Activated CD4-positive, alpha-beta T cell treated with anti-CD3 and anti-CD28 coated beads, Interleukin-2, amount 50 U/mL, for 1 hour (primary cell): ENCODE measurements at places on chromosomes 11 and 22.

DNA sequence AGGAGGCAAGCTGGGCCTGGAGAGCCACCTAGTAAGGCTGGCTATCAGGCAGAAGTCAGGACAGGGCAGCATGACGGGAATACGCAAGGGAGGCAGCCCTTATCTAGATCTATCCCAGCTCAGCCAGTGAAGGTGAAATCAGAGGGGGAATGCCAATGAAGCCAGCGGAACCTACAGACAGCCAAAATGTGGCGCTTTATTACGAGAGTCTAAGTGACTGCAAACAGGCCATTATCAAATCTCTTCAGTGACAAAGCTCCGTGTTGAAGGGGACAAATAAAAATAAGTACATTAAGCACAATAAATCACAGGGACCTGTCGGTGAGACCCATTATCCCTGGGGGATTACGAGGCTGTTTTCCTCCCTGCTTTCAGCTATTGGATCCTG, 22.8 kb downstream of the LARGE1 start:
- no peak for DNase-seq

GRCh38 chr22:25745341-25746011, 3.5 kb downstream of the MYO18B start:
- DNase-seq: no peak

- DNase-seq: no peak
Observed at GRCh38 chr11:117062498-117062897, 35.7 kb downstream of the SIK3 start.

DNA sequence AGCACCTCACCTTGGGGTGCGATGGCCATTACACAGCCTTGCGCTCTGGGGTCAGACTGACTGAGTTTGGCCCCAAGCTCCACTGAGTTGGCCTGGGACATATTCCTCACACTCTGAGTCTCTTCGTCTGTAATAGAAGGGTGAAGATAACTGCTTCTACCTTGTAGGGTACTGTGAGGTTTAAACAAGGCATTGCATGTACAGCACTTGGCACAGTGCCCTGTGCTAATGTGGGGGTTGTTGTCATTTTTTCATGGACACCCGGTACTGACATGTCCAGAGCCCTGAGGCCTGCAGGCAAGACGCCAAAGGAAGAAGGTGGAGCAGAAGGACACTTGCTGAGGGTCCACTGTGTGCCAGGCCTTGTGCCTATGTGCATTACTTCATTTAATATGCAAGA, 50.7 kb downstream of the OTOG start:
- no peak for DNase-seq
